RPMI8226 (cell line): ENCODE measurements at places on chromosomes 4 and X.

- no peak for DNase-seq
Observed at GRCh38 chr4:110710070-110710469, 87.2 kb upstream of the PITX2 start.

- no peak for DNase-seq
Observed at GRCh38 chr4:8148159-8148558, 10.5 kb downstream of the ABLIM2 start.

DNA sequence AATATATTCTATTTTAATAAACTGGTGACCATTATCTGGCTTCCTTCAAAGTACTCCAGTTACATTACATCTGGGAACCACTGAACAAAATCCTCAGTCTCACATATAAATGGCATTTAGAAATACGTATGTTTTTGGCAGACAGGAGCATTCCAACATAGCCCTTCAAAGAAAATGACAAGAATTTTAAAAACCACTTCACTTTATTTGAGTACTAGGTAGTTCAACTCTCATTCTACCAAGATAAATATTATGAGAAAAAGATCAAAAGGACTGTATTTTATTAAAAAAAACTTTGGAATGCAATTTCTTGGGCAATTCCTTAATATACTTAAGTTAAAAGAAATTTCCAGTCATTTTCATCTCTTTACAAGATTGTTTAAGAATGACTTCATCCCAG, 17.6 kb downstream of the TNIP3 start:
- DNase-seq: no peak

- peak; percentile 3 for DNase-seq
Observed at GRCh38 chr4:42995343-42995944, 102.9 kb downstream of the GRXCR1 start.

GRCh38 chrX:31181377-31182000, 109.6 kb upstream of the FTHL17 start:
- no peak for DNase-seq

DNA sequence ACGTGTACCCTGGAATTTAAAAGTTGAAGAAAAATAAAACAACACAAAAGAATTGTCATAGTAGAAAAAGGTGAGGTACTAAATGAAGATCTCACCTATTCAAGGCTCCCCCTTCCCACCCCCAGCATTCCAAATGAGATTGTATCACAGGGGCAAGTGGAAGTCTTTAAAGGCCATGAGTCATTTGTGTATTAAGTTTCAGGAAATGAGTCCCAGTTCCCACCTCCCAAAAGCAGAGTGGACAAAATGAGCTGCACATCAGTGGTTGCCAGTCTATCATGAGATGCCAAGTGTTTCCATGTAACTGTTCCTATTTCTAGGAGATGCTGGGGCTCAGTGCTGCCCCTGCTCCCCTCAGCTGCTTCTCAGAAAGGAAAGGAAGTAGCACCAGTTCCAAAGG, 20.1 kb downstream of the ARHGEF9 start:
- DNase-seq: no peak

DNA sequence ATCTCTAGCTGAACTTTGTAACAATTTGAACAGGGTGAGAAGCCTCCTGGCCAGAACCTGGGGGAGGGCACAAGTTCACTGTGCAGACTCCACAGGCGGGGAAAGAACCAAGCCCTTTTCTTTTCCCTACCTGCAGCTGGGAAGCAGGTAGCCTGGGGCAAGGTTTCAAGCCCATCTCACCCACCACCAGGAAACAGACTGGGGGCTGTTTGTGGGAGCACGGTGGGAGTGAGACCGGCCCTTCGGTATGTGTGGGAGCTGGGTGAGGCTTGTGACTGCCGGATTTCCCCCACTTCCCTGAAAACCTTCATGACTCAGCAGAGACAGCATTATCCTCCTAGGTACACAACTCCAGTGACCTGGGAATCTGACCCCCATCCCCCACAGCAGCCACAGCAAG, 211.7 kb downstream of the ZNF674 start:
- no peak for DNase-seq

DNA sequence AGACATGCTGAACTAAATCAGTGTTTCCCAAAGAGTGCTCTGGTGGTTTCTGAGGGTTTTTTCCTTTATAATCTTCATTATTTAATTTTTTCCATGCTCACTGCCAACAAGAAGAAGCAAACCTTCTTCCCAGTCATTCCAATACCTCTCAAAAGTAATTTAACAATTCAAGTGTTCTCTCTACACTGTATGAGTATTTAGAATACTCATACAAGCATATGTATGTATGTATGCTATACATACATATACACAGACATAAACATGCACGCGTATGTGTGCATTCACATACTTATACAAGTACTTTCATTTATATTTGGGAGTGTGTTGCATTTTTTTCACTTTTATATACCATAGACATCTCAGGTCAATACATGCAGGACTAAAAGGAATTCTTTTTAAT, 54.3 kb upstream of the TXK start:
- no peak for DNase-seq

- DNase-seq: no peak
Observed at GRCh38 chr4:14620567-14621141, 381.6 kb upstream of the CPEB2 start.

DNA sequence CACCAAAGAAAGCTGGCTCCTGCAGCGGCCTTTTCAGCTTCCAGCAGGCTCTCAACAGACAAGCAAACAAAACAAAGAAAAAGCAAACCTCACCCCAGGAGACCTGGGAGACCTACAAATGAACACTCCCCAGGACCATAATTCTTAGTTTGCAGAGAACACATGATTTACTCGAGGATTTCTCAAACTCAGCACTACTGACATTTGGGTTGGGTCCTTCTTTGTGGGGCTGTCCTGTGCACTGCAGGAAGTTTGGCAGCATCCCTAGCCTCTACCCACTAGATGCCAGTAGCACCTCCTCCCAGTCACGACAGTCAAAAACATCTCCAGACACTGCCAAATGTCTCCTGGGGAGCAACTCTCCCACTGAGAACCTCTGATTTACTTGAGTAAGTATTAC, 21.9 kb downstream of the APOO start:
- peak; percentile 12 for DNase-seq

- DNase-seq: no peak
Observed at GRCh38 chr4:187547316-187547715, 448.3 kb upstream of the ZFP42 start.

GRCh38 chr4:166045457-166045856, 172.4 kb downstream of the TLL1 start:
- DNase-seq: no peak

GRCh38 chr4:141132709-141133145, 542 bp downstream of the RNF150 start:
- DNase-seq: no peak

DNA sequence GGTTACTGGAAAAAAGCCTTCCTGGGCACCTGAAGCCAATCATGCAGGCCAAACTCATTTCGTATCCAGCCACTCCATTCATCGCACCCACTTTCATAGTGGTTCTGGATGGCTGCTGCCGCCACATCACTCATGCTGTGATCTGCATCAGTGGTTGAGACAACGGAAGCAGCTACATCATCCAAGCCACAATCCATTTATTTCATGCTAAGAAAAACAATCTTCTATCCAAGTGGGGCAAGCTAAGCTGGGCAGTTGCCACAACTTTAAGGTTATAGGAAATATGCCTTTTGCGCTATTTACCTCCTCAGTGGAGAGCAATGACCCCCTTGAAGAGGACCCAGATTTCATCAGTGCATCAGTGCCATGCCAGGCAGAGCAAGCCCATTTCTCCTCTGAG, 124.6 kb downstream of the GRIA3 start:
- no peak for DNase-seq

- no peak for DNase-seq
Observed at GRCh38 chrX:48522291-48522690, 683 bp downstream of the EBP start.

- peak; percentile 75 for DNase-seq
Observed at GRCh38 chr4:85747882-85748491, 273.0 kb downstream of the ARHGAP24 start.

- DNase-seq: no peak
Observed at GRCh38 chr4:48071191-48071590, 54.6 kb downstream of the NIPAL1 start.

DNA sequence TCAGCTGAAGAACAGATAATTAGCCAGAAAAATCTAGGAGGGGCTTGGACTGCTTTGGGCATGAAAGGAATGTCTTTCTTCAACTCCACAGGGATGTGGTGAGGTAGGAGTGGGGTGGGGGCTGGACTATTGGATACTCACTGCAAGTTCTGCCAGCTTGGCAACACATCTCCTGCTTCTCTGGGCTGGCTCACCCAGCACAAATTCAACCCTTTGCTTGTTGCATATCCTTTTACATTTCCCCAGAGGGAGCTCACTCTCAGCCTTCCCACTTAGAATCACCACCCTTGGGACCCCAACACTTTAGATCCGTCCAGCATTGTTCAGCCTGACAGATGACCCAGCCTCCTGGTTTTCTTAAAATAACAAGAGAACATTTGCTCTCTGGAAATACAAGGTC, 120.6 kb downstream of the KDR start:
- no peak for DNase-seq
